ENCODE measurements at places on chromosomes 13 and 19. TPM values are rescaled to one million over a fixed set of nuclear protein-coding genes. Genes with fewer than 3 reads are reported as not detected.

CCNA1 gene
- total RNA-seq, result 6.6 TPM

ZNF729 gene
- total RNA-seq, result not detected

SSBP4 gene
- 75.6 TPM for total RNA-seq

IER2 gene
- 9.4 TPM for total RNA-seq

AMER2 gene
- total RNA-seq, result 161 TPM

ZNF135 gene
- total RNA-seq, result 13.4 TPM

SLC8A2 gene
- 40.1 TPM for total RNA-seq

OR4F17 gene
- total RNA-seq, result not detected

ETHE1 gene
- total RNA-seq, result 16.8 TPM

PRR19 gene
- 1.4 TPM for total RNA-seq

NUP58 gene
- 135 TPM for total RNA-seq
